ENCODE measurements at places on chromosomes 7 and 10.

- peak; percentile 52 for DNase-seq
These were observed 1.9 kb upstream of the PLAU start for GRCh38 chr10:73908853-73909539.

DNA sequence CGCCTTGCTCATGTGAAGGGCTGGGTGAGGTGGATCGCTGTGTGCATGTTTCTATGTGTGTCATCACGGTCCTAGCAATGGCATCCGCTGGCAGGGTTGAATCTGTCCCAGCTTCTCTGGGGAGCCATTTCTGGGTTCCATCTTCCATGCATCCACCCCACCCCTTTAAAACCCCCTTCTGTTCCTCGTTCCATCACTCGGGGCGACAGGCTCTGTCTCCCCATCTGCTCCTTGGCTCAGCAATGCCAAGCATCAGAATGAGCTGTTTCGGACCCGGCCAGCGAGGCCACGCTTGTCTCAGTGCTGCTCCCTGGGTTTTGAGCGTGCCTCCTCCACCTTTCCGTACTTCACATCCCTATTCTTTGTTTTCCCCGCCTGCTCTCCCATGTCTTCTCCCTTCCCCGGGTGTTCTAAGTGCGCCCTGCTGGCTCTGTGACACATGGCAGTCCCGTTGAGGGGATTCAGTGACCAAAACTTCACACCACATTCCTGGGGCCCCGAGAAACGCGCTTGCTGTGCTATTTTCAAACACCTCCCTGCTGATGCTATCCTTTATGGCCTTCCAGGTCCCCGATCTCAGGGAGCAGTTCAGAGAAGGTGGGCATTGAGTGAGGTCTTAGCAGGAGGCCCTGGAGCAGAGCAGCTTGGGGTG, 554.1 kb upstream of the FOXK1 start:
- no peak for DNase-seq

DNA sequence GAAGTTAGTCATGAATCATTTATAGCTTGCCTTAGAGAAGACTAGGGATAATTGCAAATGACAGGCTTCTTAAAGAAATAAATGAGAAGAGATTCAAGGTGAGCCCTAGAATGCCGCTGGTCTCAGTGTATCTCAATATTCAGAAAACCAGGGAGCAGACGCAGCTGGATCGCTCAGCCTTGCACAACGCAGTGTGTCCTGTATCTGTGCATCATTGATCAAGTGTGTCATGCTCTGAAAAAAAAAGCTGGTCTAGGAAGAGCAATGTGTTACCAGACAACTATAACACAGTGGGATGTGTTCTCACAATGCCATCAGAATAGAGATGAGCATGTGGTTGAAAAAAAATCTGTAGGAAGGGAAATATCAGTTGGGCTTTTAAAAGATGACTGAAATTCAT, 230.1 kb downstream of the CALN1 start:
- no peak for DNase-seq

DNA sequence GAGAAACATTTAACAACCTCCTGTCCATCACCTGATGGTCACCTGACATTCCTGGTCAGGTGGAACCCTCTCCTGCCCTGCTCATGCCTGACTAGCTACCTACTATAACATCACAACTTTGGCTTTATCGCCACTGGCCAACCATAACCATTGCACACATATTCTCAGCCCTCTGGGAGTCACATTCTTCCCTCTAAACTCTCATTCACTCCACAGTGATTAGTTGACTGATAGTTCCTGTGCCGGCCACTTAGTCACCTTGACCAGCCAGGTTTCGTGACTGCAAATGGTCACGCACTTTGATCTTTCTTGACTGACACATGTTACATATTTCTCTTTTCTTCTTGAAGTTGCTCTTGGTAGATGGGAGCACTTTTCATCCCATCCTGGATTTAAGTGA, 50.1 kb downstream of the GNAI1 start:
- no peak for DNase-seq

- no peak for DNase-seq
These were observed 409.8 kb downstream of the LRMDA start for GRCh38 chr10:75841266-75841665.

- DNase-seq = no peak
These were observed 30.2 kb upstream of the CYP26C1 start for GRCh38 chr10:93030409-93030808.

DNA sequence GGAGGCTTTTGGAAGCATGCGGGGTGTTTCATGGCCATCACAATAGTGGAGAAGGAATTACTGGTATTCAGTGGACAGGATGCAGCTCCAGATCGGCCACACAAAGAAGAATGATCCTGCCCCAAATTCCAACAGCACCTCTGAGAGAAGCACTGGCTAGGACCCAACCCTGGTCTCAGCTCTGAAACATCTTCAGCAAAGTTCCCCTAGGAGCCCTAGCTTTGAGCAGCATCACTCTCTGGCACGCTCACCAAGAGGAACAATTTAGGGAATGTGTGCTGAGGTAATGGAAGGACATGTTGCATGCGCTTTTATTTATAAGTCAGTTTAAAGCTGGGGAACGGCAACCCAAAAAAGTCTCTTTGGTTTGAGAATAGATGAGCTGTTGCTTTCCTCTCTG, 5.5 kb upstream of the OPN1SW start:
- no peak for DNase-seq

- DNase-seq = no peak
These were observed 69.4 kb upstream of the PDLIM1 start for GRCh38 chr10:95360122-95360714.

All from CD4-positive, alpha-beta T cell treated with Interleukin-12 subunit alpha and Interleukin-12 subunit beta, for 1 hour (primary cell).